ENCODE measurements at places on chromosomes 2 and 18. TPM values are rescaled to one million over a fixed set of nuclear protein-coding genes. Genes with fewer than 3 reads are reported as not detected.

The ALK gene
- total RNA-seq = not detected

The PSMA8 gene
- not detected for total RNA-seq

GRCh38 chr2:121130301-121130850, 154.6 kb downstream of the TFCP2L1 start:
- no peak for DNase-seq

- DNase-seq = no peak
These were observed 107.7 kb downstream of the ATL2 start for GRCh38 chr2:38269421-38269820.

GRCh38 chr2:182941919-182942318, 75.5 kb upstream of the FRZB start:
- no peak for DNase-seq

- DNase-seq = peak; percentile 69
These were observed 16.2 kb downstream of the SETBP1 start for GRCh38 chr18:44696892-44697291.

DNA sequence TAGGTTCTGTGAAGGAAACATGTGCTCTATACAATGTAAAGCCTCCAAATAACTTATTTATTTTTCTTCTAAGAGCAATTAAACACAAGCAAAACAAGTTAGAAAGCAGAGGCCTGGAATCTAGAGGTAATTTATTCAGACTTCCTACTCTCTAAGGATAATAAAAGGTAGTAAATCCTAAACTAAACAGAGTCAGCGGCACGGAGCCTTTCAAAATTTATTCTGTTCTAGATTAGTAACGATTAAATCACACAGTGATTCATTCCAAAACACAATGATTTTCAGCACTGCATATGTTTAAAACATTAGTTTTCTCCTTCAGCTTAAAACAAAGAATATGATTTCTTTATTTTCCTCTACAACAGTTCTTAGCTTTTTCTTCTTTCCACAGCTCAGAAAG, 160.9 kb downstream of the FBXO15 start:
- DNase-seq = no peak

- no peak for DNase-seq
These were observed 170.0 kb downstream of the CERS6 start for GRCh38 chr2:168626096-168626495.

Data from gastrocnemius medialis (tissue), 4 donors.